NCI-H1417 (cell line): ENCODE measurements at places on chromosomes 12 and 14.

DNA sequence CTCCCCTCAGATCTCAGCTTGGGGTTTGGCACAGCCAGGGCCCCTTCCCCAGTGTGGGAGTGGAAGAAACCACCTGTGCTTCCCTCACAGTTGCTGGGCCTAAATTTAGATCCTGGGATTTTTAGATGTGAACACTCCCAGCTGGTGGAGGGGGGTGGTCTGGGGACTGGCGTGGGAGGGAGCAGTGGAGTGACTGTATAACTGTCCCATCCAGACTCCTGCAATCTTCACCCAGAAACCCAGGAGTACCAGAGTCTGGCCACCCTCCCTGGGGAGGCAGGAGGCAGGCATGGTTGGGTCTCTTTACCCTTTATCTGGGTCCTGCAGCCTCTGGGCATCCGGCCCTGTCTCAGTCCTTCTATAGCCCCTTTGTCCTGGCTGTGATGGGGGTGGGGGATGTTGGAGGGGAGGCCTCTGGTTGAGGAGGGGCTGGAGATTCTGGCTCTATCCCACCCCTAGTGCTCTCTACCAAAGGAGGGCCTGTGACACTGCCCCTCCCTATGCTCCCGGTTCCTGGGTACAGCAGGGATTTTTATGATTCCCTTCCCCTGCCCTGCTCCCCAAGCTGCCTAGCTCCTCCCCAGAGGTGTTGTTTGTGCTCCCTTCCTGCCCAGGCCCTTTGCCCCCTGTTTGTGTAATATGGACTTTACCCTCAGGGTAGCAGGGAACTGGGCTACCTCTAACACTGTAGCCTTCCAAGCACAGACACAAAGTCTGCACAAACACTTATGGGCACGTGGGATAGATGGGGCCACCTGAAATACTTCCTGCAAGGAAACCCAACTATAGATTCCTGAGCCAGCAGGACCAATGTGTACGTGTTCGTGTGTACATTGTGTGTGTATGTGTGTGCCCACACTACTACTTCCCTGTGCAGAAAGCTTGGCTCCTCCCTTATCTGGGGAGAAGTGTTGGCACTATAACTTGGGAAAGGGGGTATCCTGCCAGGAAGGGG, 1.7 kb downstream of the ERBB3 start:
- no peak for DNase-seq

DNA sequence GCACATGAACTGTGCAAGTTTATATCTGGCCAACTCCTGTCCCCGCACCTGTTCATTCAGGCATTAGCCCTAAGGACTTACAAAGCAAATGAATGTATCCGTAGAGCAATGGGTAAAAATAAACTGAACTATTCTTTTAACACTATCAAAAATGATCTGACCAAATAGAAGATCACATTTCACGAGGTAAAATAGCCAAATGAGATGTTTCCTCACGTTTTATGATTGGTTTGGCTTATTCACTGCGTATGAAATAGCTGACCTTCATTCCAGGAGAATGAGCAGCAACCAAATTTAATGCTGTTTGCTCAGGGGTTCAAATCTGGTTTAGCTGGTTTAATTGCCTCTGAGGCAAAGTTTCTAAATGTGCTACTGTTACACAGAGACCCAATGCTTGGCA, 216.0 kb upstream of the EEA1 start:
- DNase-seq = peak; percentile 42

DNA sequence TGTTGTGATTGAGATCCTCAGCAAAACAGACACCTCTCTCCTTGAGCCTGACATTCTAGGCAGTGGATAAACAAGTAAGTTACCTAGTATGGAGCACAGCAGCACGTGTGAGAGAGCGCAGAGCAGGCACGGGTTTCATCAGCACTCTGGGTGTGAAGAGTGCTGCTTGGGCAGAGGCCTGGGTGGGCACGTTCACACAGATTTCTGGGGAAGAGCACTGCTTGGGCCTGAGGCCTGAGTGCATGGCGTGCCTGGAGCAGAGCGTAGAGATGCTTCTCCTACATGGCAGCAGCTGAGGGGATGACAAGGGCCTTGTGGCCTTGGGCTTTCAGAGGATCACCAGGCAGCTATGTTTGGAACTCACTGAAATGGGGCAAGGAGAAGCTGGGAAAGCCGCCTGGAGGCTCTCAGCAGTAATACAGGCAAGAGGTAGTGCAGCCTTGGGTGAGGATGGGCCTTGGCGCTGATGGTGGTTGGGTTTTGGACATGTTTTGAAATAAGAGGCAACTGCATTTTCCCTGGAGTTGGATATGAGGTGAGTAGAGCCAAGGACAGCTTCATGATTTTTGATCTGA, 17.6 kb downstream of the CKB start:
- no peak for DNase-seq

DNA sequence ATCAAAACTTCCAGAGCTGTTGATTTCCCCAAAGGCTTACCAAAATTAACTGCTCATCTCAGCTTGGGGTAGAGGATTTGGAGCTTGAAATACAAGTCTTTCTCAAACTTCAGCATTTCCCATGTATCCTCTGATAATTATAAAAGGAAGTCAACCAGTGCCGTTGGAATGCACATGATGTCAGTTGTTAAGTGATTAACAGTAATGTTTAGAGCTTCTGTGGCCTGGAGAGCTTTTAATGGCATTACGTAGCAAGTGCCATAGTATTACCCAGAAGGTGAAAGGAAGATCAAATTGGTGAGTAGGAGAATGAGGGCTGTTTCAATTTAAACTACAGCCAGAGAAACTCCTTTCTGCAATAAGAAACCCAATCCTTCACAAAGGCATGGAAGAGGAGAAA, 62.5 kb upstream of the PTPRR start:
- no peak for DNase-seq

DNA sequence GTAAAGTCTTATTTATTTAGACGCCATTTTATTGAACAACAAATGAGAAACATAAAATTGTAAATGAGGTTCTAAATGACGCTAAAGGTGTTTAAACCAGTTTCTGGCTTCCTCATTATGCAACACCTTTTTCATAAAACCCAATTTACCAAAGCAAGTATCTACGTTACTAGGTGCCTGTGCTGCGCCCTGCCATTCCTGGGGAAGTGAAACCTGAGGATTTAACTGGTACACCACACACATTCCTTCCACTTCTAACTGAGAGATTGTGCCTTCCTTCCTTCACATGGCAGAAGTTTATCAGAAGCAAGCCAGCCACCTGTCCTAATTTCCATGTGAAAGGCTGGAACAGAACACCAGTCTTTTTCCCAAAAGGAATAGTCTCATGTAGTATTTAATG, 40.3 kb upstream of the GCH1 start:
- no peak for DNase-seq

DNA sequence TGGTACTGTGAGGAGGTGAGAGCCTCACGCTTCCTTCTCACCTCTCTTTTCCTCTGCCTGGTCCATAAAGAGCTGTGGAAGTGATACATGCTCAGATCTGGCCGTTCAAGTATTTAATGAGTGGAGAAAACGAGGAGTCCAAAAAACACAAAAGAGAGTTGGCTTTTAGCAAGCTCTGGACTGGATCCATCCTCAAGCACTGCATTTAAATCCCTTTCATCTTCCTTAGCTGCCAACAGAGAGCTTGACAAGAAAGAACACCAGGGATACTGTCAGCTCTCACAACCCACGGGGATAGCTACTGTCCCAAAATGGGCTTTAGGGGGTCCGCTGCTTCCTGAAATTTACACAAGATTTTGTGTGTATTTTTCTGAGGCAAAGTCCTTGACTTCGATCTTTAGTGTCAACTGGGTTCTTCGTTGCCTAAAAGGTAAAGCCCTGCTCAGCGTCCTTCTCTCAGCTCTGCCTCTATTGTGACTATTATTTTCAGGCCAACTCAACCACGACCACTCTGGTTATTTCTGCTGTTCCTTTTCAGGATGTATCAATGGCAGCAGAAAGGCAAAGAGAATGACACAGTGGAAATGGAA, 120.9 kb downstream of the TMTC1 start:
- no peak for DNase-seq

- DNase-seq = peak; percentile 19
Observed at GRCh38 chr12:112900298-112901145, 6.2 kb upstream of the OAS1 start.

GRCh38 chr14:64474041-64474440, 8.7 kb downstream of the AKAP5 start:
- no peak for DNase-seq

GRCh38 chr14:102917469-102918211, 4.8 kb upstream of the AMN start:
- peak; percentile 36 for DNase-seq

DNA sequence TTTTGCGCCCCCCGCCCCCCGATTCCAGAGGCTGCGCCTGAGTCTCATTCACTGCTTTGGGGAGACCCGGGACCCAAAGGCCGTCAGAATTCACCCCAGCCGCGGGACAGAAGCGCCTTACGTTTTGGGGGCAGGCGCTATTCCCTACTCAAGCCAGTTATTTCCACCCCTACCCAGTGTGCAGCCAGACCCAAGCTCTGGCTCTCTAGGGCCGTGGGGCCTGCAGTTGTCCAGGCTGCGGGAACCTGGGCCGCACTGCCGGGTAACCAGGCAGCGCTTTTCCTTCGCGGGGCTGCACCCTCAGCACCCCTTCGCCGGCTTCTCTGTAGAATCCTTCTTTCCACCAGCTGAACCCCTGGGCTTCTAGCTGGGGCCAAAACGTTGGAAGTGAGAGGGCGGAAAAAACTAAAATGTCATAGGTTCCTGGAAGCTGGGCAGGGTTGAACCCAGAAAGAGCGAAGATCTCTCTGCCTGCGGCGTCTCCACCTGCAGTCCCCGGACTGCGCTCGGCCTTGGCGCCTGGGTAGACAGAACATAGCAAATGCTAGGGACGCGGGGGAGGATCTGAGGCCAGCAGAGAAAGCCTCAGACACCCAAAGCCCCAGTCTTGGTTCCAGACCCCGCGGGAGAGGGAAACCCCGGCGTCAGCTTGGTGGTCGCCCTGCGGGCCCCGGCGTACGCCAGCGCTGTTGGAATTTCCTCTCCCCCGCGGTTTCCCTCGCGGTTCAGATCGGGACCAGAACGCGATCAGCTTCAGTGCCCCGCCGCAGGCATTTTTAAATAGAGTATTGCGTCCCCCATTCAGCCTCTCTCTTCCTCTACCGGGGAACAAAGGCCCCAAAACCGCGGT, 18.3 kb downstream of the TBX3 start:
- no peak for DNase-seq

GRCh38 chr14:100376751-100377171, 53.6 kb downstream of the SLC25A47 start:
- DNase-seq = no peak
